Fibroblast of skin of right quadriceps (primary cell): ENCODE measurements at places on chromosomes 1 and 21.

DNA sequence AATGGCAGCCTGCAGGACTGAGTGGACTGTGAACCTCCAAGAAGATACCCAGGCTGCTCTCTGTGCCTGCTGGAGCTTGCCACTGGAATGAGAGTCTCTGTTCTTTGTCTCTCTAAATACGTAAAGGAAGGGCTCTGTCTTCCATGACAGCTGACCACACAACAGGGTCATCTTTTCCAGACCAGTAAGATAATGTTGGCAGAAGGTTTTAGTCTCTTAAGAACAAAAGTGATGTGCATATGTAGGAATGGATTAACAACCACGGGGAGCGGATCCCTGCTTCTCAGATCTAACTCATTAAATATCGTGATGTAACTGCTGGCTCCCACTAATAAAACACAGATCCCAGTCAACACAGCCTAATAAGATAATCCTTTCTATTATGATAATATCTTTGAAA, 67.5 kb downstream of the MAP10 start:
- no peak for DNase-seq

GRCh38 chr1:15985611-15986297, 9.9 kb upstream of the ZBTB17 start:
- DNase-seq, result peak; percentile 28

GRCh38 chr1:117672756-117673155, 66.9 kb downstream of the TENT5C start:
- DNase-seq, result no peak

DNA sequence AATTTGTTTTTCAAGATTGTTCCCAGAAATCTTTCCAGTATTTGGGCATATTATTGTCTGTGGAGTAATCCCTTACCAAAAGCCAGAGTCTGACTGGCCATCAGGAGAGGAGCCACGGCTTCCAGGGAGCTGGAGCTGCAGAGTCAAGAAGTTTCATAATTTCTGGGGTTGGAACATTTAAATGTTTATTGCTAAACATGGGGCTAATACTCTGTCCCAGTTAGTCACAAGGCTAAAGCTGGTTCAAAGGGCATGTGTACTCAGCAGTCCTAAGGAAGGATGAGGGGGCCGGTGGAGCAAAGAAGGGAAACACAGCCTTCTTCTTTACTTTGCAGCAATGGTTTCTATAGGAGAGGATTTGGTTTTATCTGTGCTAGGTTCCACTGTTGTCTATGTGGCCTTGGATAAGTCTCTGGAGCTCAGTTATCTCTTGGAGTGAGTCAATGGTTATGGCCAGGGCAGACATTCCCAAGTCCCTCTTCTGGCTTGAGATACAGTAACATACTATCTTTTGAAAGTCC, 9.5 kb downstream of the DENND2D start:
- DNase-seq, result no peak

DNA sequence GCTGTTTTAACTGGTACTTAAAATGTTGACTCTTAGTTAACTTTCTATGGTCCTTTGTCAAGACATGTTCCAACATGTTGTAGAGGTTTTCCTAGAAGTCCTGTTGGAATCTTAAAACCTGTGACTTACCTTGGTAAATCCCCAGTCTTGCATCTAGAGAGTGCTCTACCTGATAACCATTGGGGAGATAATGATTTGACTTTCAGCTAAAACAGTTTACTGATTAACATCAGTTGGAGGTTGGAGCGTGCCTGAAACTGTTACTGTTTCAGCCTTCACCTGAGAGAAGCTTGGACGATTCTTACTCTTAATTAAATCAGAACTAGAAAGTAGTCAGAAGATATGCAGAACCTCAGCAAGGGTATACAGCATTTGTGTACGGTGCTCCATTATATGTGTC, 8.8 kb downstream of the MDM4 start:
- no peak for DNase-seq

DNA sequence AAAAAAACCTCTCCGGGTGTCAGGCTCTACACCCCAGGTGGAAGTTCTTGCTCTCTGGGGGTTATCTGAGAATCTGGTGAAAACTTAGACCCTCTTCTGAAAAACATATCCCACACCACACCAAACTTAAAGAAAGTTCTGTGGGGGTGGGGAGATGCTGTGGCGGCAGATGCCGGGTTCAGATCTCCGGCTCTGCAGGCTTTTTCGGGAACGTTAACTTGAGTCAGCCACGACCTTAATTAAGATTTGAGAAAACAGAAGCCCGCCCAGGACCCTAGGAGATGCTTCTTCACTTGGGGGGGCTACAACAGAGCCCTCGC, 2.3 kb downstream of the RCC2 start:
- no peak for DNase-seq
